ENCODE measurements at places on chromosomes 2 and 18.

DNA sequence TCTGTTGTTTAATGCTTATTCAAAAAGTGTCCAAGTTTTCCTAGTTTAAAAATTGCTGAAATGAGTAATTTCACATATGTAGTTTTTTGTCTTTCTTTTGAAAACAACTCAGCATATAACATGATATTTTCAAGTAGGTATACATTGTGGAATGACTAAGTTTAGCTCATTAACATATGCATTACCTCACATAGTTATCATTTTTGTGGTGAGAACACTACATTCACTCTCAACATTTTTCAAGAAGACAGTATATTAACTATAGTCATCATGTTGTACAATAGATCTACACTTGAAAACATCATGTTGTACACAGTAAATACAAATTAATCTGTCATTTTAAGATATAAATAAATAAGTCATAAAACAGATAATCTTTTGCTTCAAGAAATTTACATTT, 340.0 kb downstream of the CCDC85A start:
- no peak for DNase-seq

- no peak for DNase-seq
These were observed 17.2 kb downstream of the PPP3R1 start for GRCh38 chr2:68235090-68235489.

DNA sequence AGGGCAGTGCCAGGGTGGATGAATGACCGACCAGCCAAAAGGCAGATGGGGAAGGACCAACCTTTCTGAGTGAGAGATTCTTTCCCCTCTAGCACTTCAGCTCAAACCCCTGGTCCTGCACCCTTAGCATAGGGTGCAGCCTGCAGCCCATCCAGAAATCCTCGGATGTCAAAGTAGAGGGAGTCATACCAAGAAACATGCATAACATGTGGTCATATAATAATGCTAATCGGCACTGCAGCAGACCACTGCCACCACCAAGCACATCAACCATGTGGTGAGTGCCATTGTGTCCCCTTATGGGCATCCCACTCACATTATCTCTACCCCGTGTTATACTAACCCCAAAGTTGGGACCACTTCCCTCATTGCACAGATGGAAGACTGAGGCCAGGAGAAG, 17.7 kb downstream of the ATOH8 start:
- DNase-seq: no peak

GRCh38 chr2:169027234-169027633, 3.9 kb downstream of the ABCB11 start:
- no peak for DNase-seq

- no peak for DNase-seq
These were observed 173.9 kb upstream of the ARL4C start for GRCh38 chr2:234670806-234671205.

DNA sequence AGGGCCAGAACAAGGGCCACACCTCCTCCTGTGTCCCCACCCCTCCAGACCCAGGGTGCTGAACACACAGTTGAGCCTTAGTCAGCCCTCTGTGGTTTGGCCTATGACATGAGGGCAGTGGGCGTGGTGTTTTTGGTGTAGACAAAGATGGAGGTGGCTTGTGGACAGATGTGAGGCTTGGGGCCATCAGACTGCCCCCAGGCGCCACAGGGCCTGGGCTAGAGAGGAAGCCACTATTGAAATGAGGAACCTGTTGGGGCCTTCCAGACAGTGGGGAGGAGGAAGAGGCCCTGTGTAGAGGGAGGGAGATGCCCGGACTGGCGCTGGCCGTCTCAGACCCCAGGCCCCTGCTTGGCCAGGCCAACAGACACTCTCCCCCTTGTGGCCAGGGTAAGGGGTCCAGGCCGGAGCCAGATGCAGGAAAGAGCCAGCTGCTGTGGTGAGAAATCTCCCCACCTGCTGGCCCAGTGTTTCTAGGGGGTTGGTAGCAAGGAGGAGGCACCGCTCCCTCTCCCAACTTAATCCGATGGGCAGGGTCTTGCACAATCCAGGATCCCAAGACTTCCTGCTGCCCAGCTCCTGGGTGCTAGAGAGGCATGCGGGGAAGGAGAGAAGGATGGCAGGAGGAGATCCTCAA, 53.8 kb downstream of the SMAD7 start:
- no peak for DNase-seq

GRCh38 chr18:73168236-73168635, 300.4 kb upstream of the NETO1 start:
- DNase-seq: no peak

- DNase-seq: no peak
These were observed 1.7 kb downstream of the TMBIM1 start for GRCh38 chr2:218290316-218291261.

DNA sequence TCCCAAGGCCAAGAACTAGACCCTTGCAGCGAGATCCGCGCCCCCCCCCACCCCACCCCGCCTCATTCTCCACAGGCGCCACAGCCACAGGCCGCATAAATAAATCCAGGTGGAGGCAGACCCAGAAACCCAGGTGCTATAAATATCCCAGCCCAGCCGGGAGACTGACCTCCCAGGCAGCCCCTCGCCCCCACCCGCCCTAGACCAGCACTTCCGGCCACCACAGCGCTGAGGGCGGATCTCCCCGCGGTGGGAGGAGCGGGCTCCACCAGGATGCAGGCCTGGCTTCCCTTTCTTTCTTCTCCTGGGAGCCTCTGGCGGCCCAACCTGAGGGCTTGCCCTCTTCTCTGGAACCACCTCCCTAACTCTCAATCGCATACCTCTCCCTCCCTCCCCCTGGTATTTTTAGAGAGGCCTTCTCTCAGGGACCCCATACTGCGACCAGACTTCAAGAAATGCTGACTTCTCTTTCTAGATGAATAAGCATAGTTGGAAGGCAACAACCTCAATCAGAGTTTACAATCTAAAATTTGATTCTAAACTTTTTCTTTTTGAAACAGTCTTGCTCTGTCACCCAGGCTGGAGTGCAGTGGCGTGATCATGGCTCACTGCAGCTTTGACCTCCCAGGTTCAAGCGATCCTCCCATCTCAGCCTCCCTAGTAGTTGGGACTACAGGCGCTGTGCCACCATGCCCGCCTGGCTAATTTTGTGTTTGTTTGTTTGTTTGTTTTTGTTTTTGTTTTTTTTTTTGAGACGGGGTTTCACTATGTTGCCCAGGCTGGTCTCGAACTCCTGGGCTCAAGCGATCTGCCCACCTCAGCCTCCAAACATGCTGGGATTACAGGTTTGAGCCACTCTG, 55.0 kb downstream of the PKDCC start:
- DNase-seq: no peak

DNA sequence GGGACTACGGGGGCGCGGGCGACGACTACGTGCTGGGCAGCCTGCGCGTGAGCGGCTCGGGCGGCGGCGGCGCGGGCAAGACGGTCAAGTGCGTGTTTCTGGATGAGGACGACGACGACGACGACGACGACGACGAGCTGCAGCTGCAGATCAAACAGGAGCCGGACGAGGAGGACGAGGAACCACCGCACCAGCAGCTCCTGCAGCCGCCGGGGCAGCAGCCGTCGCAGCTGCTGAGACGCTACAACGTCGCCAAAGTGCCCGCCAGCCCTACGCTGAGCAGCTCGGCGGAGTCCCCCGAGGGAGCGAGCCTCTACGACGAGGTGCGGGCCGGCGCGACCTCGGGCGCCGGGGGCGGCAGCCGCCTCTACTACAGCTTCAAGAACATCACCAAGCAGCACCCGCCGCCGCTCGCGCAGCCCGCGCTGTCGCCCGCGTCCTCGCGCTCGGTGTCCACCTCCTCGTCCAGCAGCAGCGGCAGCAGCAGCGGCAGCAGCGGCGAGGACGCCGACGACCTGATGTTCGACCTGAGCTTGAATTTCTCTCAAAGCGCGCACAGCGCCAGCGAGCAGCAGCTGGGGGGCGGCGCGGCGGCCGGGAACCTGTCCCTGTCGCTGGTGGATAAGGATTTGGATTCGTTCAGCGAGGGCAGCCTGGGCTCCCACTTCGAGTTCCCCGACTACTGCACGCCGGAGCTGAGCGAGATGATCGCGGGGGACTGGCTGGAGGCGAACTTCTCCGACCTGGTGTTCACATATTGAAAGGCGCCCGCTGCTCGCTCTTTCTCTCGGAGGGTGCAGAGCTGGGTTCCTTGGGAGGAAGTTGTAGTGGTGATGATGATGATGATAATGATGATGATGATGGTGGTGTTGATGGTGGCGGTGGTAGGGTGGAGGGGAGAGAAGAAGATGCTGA, 1.4 kb downstream of the SOX11 start:
- peak; percentile 22 for DNase-seq

DNA sequence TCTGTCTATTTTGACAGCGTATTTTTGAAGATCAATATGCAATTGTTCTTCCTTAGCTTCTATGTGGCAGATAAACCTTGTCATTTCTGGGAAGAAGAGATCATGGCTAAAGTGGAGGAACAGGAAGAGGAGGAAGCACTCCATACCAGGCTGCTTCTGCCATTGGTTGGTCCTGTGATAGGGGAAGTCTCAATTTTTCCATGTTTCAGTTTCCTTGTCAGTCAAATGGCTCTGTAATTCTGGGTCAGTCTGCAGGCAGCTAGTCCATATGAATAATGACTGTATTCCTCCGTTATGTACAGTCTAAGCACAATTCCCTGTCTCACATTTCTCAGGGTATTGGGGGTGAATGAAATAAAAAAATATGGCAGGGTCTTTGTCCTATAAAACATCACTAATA, 277.6 kb upstream of the CXCR4 start:
- DNase-seq: no peak
